ENCODE measurements at places on chromosomes 4 and X.
A peak's percentile ranks its signal among the peaks of the same experiment; 100 is the strongest.

- no peak for DNase-seq
These were observed 774 bp downstream of the ARMCX2 start for GRCh38 chrX:101658661-101659491.

DNA sequence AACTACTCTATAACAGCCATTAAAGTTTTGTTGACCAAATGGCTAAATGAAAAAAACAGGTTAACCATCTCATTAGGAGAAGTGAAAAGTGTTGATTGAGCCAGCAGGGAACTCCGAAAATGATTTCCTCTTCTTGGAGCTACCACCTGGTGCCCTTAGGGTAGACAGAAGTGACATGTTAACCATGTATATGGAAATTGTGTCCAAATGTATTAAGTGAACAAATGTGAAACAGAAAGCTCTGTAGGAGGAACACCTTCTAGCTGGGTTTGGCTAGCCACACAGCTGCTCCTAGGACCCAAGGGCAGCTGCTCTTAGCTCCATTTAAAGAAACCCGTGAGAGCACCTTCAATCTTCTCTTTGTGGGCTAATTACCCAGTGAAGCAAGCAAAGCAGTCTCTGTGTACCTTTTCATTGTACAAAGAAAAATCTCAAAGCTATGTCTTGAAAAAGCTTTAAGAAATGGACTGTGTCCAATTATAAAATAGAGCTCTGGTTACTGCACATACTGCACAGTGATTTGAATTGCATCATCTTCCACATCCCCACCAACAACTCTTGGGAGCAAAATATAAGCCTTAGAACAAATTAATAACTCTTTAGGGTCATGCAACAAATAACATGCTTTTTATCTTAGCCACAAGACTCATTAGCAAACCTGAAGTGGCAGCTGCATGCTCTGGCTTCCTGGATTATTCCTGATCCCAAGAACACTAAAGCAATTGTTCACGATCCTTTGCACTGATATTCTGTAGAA is 59.2 kb upstream of the PARM1 start:
- no peak for DNase-seq

- DNase-seq, result no peak
These were observed 361 bp downstream of the TMEM128 start for GRCh38 chr4:4247696-4248028.

DNA sequence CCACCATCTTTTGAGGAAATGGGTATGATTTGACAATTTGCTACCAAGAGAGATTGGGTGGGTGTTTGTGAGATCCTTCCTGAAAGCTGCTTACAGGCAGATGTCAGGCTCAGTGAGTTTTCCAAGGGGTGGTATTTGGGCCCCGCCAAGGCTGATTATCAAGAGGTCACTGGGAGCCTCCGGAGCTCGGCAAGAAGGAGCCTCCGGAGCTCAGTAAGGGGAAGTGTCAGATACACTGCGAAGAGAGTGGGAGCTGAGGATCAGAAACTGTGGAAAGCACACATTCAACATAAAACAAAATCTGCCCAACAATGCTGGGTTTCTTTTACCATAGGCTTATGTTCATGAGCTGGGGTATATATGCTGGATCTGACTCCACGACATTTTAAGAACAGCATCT is 714 bp downstream of the RTL3 start:
- no peak for DNase-seq

DNA sequence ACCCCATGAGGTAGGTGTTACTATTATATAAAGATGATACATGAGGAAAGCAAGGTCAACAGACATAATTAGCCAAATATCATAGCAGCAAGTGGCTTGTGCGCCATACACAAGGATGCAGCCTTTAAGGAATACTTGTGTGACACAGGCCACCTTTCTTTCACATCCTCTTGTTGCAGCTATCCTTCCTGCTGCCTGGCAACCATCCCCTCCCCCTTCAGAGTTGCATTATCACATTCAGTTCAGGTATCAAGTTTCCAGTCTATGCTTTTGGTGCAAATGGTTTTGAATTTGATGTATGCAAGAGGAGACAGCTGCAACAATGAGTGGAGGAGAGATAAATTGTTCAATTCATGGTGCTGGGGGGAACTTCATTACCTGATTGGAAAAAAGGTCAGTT is 6.4 kb downstream of the ZCCHC18 start:
- DNase-seq, result no peak

DNA sequence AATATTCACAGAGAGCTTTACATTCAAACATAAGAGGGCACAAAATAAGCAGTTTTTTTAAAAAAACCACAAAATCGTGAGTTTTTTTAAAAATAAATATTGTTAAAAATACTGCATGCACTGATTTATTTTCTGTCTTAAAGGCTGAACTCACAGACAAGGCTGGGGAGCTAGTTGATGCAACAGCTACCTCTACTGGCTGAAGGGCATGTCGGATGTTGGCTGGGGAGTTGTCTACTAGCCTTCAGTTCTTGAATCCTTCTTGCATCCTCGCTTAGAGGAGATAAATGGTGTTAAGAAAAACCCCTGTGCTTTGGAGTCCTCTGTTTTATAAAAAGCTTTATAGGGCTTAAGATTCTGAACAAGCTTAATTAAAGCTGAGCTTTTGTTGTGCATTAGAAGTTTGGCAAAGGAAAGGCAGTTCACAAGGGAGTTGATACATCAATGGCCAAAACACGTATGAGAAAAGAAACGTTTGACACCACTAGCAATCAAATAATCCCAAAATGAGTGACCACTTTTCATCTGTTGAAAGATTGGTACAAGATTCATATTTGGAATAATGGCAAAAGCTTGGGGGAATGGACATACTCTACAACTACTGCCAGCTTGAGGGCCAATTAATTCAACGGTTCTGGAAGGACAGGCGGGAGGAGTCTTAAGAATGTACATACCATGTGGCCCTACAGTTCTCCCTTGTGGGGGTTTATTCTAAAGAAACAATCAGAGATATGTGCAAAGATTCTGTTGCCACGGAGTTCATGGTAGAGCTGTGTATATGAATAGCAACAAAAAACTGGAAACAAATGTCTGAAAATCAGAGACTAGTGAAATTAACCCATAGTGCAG is 94.7 kb downstream of the SEL1L3 start:
- peak; percentile 27 for DNase-seq

DNA sequence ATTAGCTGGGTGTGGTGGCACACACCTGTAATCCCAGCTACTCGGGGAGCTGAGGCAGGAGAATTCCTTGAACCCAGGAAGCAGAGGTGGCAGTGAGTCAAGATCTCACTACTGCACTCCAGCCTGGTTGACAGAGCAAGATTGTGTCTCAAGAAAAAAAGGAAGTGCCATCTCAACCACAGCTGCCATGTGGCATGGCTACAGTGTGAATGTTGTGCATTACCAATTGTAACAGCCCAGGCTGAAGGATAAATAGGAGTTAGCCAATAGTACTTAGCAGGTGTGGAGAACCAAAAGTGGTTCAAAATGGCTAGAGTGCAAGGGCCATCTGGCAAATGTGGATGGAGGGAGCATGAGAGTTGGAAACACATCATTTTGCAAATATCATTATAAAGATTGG is 28.9 kb downstream of the SLC25A5 start:
- peak; percentile 53 for DNase-seq

GRCh38 chr4:126719852-126720251 is 912.9 kb upstream of the INTU start:
- no peak for DNase-seq

- DNase-seq, result peak; percentile 15
These were observed 2.1 kb upstream of the IL2 start for GRCh38 chr4:122458625-122459024.

DNA sequence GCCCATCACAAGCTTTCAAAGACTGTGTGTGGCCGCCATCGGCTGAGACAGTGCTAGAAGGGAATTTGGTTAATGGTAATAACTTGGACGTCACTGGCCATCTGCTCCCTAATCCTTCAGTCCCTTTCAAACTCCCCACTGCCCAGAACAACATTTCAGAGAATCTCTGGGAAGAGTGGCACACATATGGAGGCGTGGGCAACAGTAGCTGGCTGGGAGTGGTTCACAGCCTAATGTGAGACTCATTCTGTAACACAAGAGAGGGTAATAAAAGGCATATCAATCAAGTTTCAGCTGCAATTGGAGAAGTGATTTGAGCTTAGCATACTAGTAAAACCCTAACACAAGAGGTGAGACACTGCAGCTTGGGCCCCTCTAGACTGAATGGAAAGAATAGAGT is 15.4 kb downstream of the SMIM10 start:
- DNase-seq, result no peak

DNA sequence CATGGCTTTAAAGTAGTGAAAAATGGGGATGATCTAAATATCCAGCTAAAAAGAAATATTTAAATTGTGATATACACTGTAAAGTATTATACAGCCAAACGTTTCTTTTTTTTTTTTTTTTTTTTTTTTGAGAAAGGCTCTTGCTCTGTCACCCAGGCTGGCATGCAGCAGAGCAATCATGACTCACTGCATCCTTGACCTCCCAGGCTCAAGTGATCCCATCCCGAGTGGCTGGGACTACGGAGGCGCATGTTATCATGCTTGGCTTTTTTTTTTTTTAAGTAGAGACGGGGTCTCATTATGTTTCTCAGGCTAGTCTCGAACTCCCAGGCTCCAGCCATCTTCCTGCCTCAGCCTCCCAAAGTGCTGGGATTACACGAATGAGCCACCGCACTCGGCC is 17.1 kb downstream of the SMIM14 start:
- DNase-seq, result no peak

DNA sequence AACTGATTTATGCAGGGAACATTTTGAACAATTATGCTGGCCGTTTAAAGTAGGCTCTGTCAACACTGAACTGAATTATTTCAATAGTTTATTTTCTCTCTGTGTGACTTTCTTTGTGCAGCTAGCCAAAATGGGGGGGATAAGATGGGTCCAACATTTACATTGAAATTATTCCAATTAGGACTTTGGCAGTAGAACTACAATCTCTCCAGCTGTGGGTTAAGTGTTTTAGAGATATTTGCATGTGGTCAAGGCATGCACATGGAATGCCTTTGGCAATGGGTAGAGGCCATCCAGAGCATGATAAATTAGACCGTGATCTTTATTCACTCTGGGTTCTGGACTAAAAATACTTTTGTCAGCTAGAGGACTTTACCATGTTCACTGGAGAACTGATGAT is 107.9 kb upstream of the ELOVL6 start:
- no peak for DNase-seq

DNA sequence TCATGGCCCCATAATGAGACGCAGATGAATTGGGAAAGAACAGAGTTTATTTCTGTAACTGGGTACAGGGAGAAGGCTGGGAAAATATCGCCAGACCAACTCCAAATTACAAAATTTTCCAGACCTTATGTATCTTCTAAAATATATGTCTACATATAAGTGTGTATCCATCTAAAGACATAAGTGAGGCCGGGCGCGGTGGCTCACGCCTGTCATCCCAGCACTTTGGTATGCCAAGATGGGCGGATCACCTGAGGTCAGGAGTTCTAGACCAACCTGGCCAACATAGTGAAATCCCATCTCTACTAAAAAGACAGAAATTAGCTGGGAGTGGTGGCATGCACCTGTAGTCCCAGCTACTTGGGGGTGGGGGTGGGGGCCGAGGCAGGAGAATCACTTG is 11.7 kb upstream of the DHRSX start:
- no peak for DNase-seq

DNA sequence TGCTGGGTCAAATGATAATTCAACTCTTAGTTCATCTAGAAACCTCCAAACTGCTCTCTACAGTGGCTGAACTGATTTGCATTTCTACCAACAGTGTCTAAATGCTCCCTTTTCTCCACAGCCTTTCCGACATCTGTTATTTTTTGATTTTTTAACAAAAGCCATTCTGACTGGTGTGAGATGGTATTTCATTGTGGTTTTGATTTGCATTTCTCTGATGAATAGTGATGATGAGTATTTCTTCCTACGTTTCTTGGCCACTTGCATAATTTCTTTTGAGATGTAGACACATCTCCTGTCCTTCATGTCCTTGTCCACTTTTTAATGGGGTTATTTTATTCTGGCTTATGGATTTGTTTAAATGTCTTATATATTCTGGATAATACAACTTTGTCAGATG is 298.2 kb upstream of the ARSJ start:
- no peak for DNase-seq

DNA sequence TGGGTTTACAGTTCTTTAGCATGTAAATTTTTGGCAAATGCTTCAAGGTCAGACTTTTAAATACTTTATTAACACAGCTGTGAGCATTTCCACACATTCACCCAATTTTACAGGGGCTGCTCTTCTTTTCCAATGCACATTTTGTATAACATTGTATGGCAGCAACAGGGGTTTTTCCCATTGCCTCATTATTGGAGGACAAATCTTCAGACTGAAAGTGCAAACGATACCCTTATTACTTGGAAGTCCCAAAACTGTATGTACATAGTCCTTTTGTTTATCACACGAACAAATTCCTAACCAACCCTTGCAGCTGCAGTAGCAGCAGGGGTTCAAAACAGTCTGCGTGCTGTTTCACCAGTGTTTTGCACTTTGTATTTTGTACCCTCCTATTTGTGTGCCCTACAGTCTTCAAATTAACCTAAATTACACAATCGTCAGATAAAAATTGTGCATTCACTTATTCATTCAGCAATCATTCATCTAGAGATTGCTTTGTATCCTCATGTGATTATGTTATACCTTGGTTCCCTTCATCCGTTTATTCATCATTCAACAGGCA is 330.7 kb upstream of the RASGEF1B start:
- DNase-seq, result no peak

- no peak for DNase-seq
These were observed 131.4 kb downstream of the COL25A1 start for GRCh38 chr4:109171070-109171469.

GRCh38 chr4:63316633-63317032 is 1092.6 kb downstream of the TECRL start:
- DNase-seq, result no peak

GRCh38 chrX:149860445-149860844 is 20.5 kb upstream of the MAGEA8 start:
- no peak for DNase-seq

- no peak for DNase-seq
These were observed 327.9 kb upstream of the PITX2 start for GRCh38 chr4:110950731-110951130.

DNA sequence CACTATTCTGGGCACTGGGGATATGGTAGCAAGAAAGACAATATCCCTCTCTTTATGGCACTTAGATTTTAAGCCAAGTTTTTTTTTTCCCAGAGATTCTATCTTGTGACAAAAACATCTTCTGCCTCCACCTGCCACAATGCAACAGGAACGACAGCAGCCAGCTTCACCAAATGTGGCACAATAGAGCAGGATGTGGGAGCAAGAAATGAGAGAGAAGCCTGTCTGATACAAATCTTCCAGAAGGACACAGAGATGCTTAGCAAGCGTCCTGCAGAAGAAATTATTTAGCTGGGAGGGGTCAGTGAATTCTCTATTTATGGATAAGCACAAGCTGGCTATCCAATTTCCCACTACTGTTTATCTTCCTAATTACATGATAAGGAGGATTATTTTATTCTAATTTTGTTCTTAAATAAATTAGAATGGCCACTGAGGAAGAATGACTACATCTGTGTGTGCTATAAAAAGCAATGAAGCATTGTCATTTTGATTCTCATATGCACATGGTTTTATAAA is 27.1 kb upstream of the ZNF330 start:
- no peak for DNase-seq
